ENCODE measurements at places on chromosomes 2 and 18.
A peak's percentile ranks its signal among the peaks of the same experiment; 100 is the strongest.

GRCh38 chr18:3454365-3455089, 4.6 kb downstream of the TGIF1 start:
- no peak for DNase-seq

- DNase-seq, result no peak
Measured at GRCh38 chr2:218999021-218999880, 6.0 kb upstream of the CRYBA2 start.

DNA sequence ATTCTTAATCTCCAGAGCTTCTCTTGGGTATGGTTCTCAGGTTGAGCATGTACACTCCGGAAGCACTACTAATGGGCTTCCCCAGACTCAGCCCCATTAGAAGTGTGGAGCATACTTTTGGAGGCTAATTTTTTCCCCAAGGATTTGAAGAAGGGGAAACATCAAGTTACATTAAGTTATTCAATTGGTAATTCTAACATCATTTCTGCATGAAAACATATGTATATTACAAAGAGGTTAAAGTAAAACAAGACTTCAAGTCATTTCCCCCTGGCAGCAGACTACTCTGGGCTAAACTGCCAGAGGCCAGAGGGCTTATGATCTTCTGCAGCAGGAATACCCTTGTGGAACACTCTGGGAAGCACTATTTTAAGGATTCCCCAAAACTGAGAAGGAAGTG, 227.7 kb upstream of the STK17B start:
- no peak for DNase-seq

DNA sequence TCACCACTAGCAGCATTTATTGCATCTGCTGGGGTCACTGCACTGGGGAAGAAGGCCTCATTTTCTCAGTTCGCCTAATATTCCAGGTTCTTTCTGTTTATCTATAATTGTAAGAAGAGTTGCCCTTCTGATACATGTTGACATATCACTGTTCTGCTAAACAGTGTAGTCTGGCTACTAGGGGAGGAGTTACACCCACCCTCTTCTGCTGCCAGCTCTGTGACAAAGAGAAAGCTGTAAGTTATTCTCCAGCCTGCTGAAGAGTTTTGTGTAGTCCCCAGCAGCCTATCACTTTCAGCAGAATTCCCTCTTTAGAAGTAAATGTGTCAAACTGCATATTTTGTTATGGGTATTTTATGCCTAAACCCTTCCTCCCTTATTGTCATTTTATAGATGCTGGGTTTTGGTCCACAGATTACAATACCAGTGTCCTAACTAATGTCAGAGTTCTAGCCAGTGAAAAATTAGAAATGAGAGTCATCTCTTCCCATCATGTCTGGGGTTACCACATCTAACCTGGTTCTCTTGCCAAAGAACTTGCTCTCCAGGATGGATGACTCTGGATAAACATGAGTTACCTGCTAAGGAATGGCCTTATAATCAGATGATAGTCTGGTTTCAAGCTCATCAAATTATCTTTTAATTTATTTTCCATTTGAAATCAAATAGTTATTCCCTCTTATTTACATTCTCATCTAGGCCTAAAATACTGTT, 5.6 kb upstream of the MBOAT2 start:
- no peak for DNase-seq

DNA sequence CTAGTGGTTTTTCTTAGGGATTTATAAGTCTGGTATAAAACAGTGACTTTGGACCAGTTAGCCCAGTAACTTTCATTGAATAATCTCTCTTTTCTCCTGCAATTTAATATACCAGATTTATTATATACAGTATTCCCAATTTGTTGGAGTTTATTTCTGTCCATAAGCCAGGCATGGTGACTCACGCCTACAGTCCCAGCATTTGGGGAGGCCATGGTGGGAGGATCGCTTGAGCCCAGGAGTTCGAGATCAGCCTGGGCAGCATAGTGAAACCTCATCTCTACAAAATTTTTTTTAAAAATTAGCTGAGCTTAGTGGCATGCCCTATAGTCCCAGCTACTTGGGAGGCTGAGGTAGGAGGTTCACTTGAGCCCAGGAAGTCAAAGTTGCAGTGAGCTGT, 26.7 kb downstream of the CNNM4 start:
- DNase-seq, result no peak

DNA sequence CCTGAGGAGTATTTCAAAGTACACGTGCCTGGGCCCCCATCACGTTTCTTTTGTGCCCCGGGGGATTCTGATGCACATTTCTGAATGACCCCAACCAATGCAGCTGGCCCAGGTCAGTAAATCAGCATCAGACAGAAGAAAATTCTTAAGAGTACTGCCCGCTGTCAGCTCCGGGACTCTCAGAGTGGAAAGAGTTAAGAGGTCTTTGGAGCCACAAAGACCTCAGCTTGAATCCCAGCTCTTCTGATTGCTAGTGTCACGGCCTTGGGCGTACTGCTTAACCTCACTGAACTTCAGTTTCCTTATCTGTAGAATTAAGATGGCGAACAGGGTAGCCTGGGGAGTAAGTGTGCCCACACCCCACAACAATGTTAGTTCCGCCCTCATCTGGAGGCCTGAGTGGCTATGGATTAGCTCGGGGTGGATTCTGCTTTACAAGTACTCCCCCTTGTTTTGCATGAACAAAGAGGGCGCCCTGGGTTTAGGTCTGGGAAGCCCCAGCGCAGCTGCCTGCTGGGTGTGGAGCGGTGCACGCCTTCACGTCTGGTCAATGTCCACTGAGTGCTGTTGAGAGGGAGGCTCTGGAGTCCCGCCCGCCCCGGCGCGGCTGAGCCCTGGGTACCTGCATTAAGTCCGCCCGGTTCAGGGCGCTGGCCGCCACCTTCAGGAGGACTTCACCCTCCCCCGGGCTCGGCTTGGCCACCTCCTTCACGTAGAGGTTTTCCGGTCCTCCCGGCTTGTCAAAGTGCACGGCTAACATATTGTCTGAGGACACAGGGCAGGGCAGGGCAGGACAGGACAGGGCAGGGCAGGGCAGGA, 858 bp downstream of the TP53I3 start:
- DNase-seq, result peak; percentile 16

GRCh38 chr2:169106563-169107545, 37.5 kb downstream of the DHRS9 start:
- no peak for DNase-seq

DNA sequence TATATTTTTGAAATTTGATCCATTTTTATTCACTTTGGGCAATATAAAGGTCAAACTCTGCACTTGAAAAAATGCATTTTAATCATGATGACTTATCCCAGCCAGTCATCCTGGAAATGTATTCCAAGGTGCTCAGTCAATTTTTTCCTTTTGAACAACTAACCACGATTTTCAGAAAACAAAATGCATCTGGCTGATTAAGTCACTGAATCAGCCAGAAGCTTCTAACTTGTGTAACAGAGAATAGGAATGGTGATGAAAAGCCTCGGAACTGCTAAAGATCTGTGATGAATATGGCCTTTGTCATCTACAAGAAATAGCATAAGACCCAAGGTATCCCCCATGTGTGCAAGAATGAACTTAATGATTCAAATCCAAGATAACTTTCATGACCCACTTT, 572.7 kb downstream of the EPHA4 start:
- no peak for DNase-seq

GRCh38 chr2:8437228-8437948, 244.5 kb upstream of the ID2 start:
- DNase-seq, result no peak

- no peak for DNase-seq
Measured at GRCh38 chr18:61738488-61738887, 154.3 kb downstream of the RNF152 start.

GRCh38 chr2:7196883-7197282, 279.7 kb downstream of the RNF144A start:
- no peak for DNase-seq

DNA sequence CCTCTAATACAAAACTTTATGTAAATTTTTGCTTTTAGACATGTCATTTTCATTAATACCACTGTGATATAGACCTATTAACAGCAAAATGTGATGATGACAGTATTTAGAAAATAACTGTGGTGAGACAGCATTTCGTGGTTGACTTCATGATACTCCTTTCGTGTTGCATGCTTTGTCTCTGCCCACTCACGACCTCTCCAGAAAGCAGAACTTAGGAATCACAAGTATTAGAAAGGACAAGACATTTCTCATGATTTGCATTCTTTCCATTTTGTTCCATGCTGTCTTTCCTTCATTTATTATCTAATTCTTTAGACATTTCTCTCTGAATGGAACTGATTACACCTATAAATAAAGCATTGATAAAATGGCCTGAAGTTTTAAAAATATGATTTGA, 85.2 kb upstream of the POU3F3 start:
- DNase-seq, result no peak

DNA sequence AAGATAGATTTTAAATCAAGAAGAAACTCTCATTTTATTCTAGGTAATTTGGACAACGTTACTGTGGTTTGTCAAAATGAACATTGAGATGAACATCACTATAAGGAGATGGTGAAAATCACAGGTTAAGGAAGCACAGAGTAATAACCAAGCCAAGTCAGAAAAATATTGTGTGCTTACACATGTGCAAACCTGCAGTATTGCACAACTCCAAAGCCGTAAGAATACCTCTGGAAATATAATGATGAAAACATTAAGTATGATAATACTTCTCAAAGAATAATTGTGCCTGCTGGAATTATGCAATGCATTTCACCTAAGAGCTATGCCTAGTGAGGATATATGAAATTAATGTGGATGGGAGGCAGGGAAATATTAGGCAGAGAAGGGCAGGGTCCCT, 21.1 kb upstream of the GALNT5 start:
- no peak for DNase-seq

- no peak for DNase-seq
Measured at GRCh38 chr2:98917031-98917471, 19.0 kb downstream of the CRACDL start.

DNA sequence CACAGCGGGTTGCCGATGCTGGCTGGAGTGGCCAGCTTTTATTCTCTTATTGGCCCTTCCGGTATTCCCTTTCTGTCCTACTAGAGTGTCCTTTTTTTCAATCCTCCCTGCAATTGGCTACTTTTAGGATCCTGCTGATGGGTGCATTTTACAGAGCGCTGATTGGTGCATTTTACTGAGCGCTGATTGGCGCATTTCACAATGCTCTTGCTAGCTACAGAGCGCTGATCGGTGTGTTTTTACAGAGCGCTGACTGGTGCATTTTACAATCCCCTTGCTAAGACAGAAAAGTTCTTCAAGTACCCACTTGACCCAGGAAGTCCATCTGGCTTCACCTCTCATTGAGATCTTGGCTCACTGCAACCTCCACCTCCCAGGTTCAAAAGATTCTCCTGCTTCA, 44.4 kb upstream of the SPRED2 start:
- no peak for DNase-seq

DNA sequence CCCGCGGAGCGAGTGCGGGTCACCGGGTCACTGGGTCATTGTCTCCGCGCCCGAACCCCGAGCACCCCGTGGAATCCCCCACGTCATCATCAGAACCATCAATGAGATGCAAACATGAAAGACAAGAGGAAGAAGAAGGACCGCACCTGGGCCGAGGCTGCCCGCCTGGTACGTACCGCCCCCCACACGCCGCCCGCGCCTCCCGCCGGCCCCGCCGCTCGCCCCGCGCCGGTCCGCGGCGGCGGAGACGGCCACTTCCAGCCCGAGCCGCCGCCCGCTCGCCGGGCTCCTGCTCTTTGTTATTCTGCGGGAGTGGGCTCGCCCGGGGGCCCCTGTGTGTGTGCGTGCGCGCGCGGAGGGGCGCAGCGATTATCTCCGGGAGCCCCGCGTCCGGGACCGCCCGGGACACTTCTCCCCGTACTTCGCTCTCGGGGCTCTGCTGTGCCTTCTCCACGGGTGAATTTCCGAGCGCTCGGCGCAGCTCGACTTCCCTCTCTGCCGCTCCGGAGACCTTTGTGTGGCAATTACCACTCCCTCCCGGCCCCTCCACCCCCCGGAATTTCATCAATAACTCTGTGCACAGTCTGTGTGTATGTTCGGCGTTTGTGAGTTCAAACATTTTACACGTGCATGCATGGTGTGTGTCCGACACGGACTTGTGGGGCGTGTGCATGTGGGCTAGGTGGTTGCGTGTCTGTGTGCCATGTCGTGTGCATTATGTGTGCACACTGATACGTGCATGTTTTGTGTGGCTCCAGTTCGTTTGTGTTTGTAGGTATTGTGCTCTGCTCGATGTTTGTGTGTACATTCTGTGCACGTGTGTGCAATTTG, 714 bp downstream of the ASXL3 start:
- DNase-seq, result no peak

GRCh38 chr2:32450851-32451250, 94.0 kb downstream of the BIRC6 start:
- no peak for DNase-seq

DNA sequence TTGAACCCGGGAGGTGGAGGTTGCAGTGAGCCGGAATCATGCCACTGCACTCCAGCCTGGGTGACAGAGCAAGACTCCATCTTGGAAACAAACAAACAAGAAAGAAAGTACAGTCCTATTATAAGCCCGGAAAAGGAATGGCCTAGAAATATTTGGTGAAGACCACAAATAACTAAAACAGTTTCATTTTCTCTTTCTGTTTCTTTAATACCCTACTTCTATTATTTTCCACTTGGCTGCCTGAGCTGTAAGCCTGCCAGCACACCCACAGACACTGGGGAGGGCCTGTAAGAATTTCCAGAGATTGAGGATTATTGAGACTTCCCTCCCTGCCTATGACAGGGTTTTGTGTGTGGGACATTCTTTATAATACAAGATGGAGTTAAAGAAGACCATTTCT, 188.0 kb upstream of the DCC start:
- no peak for DNase-seq

GRCh38 chr2:231890896-231891513, 35.2 kb downstream of the NPPC start:
- no peak for DNase-seq

- DNase-seq, result no peak
Measured at GRCh38 chr2:66134138-66134701, 300.7 kb upstream of the MEIS1 start.

GRCh38 chr2:150465703-150466569, 21.5 kb downstream of the RND3 start:
- DNase-seq, result no peak

- no peak for DNase-seq
Measured at GRCh38 chr2:74849228-74849892, 15.4 kb downstream of the HK2 start.

DNA sequence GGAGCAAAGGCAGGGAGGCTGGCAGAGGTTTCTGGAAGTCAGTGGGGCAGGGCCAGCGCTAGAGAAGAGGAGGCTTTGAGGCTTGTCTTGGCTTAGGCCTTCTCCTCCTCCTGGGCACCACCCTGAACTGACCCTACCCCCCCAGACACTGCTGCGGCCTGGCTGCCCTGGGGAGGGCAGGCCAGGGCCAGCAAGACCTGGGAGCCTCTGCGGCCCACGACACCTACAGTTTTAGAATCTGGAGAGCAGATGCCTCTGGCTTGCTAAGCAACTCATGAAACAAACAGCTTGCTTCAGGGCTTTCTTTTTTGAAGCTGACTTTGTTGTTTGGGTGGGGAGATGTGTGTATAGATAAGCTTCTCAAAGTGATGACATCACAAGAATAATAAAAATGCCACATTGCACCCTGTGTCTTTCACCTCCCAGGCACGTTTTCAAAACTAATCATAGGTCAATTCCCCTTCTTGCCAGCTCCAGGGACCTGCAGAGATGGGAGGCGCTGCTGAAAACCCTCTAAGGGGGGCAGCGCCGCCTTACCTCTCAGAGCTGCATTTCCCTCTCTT, 46.2 kb upstream of the SMAD7 start:
- DNase-seq, result no peak
